T-cell (primary cell): ENCODE measurements at places on chromosomes 4 and X.

DNA sequence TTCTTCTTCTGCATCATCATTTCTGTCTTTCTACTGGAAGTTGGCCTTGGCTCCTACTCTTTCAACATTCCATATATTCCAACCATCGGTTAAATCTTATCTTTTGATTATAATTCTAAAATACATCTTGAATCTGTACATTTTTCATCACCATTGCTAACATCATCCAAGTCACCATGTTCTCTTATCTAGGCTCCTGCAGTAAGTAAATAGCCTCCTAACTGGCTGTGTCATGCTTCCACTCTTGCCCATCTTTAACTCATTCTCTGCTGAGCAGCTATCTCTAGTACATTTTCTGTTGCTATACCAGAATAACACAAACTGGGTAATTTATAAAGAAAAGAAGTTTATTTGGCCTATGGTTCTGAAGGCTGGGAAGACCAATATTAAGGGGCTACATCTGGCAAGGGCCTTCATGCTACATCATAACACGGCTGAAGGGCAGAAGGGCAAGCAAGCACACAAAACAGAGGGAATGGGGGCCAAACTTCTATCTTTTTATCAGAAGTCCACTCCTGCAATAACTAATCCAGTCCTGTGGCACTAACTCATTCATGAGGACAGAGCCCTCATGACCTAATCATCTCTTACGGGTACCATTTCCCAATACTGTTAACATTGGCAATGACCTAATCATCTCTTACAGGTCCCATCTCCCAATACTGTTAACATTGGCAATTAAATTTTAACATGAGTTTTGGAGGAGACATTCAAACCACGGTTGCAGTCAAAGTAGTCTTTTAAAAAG lies 72.2 kb downstream of the ENOX2 start:
- no peak for DNase-seq

DNA sequence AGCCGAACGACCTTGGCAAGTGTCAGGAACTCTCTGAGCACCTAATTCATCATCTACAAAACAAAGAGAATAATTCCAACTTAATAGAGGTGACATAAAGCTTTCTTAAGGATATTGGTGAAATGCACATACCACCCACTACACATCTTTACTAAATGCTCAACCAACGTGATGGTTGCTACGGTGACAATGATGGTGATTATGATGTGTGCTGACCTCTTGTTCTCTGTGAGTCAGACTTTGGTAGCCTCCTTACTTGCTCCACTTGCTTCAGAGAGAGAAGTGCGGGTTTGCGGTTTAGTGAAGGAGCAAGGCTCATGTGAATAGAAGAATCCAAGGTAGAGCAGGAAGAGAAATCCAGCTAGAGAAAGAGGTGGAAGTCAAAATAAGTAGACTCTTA lies 52.8 kb upstream of the CLNK start:
- no peak for DNase-seq

- no peak for DNase-seq
Measured at GRCh38 chr4:8163436-8164193, 5.0 kb upstream of the ABLIM2 start.

DNA sequence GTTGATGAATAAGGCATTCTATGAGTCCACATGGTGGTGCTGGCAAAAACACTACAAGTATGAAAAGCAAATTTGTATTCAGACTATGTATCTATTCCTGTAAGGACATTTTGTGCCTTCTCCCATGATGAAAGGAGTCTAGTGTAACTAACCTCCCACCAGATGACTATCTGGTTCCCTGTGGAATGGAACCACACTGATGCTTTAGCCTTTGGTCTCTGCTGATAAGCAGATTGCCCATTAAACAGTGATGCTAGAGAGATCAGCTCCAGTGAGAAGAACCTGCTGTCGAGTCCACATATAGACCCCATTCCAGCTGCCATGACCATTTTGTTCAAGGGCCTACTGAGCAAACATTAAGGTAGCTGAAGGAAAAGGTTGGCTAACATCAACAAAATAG lies 10.5 kb upstream of the THOC2 start:
- DNase-seq, result no peak

DNA sequence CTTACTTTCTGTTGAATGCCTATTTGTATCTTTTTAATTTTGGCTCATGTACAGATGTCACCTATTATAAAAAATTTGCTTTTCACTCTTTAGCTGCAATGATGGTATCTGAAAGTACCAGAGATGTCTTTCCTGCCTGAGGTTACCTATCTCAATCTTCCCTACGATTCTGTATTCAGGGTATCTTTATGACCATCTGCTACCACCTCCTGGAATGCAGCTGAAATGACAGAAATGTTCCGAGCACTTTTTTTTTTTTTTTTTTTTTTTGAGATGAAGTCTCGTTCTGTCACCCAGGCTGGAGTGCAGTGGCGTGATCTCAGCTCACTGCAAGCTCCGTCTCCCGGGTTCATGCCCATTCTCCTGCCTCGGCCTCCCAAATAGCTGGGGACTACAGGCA lies 136.4 kb downstream of the REPS2 start:
- no peak for DNase-seq

DNA sequence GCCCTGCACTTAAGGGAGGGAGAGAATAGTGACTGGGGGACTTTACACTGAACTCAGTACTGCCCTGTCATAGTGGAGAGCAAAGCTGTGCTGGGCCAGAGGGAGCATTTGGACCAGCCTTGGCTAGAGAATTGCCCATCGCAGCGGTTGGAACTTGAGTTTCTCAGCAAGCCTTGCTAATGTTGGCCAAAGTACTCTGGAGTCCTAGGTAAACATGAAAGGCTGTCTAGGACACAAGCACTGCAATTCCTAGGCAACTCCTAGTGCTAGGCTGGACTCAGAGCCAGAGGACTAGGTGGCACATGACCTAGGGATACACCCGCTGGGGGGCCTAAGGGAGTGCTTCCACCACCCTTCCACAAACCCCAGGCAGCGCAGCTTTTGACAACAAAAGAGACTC lies 15.0 kb downstream of the MED14 start:
- DNase-seq, result no peak

- DNase-seq, result no peak
Measured at GRCh38 chrX:126339928-126340327, 173.8 kb upstream of the DCAF12L2 start.

GRCh38 chr4:54064317-54065111 lies at the start of gene CHIC2:
Gene CHIC2 (minus strand): TSS chr4:54064605. CDS start chr4:54064300, 305 bp downstream.
- peak; percentile 96 for DNase-seq

DNA sequence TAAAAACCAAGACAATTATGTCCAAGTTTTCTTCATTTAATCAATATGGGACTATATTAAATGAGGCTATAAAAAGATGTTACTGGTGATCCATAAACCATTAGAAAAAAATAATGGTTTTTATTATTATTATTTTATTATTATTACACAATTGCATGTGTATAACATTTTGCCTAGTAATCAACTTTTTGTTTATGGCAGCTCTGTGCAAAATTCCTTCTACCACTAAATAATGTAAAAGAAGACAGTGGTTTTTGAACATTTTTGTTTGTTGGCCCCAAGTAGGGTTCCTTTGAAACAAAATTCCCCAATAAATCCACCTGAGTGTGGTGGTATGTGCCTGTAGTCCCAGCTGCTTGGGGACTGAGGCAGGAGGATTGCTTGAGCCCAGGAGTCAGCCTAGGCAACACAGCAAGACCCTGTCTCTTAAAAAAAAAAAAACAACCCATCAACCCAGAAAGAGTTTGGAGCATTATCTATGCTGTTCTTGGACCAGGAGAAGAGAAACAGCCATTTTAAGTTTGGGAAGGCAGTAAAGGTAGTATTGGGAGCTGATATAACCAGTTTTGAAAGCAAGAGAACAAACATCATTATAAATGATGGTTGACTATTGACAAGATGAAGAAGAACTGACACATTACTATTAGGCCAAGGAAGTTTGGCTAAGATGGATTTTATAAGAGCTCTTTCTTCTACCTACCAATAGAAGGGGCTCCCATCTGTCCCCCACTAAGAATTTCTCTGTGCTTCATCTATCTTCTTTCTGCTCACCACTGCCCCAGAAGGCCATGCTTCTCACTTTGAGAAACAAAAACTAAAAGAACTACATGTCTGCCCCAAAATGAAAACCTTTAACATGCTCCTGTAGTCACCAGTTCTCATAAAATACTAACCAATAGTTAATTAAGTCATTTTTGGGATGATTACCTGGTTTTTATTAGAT lies 2.2 kb downstream of the TMEM156 start:
- no peak for DNase-seq
